Adrenal gland (tissue), 19 donors: ENCODE measurements at places on chromosomes 13 and 19. TPM values are rescaled to one million over a fixed set of nuclear protein-coding genes. Genes with fewer than 3 reads are reported as not detected.
A peak's percentile ranks its signal among the peaks of the same experiment; 100 is the strongest.

UBAC2 gene
- 46.3 TPM for polyA plus RNA-seq

NXNL1 gene
- polyA plus RNA-seq: 4.8 TPM

ILF3 gene
- 219 TPM for polyA plus RNA-seq

MISP gene
- 0.08 TPM for polyA plus RNA-seq

SLAIN1 gene
- 5.5 TPM for polyA plus RNA-seq

- no peak for DNase-seq
Observed at GRCh38 chr13:30881191-30881651, 24.9 kb upstream of the MEDAG start.

GRCh38 chr13:35876601-35877000, 254.6 kb downstream of the DCLK1 start:
- DNase-seq: no peak

- no peak for DNase-seq
Observed at GRCh38 chr19:36267061-36267845, 52.3 kb downstream of the ZNF146 start.

DNA sequence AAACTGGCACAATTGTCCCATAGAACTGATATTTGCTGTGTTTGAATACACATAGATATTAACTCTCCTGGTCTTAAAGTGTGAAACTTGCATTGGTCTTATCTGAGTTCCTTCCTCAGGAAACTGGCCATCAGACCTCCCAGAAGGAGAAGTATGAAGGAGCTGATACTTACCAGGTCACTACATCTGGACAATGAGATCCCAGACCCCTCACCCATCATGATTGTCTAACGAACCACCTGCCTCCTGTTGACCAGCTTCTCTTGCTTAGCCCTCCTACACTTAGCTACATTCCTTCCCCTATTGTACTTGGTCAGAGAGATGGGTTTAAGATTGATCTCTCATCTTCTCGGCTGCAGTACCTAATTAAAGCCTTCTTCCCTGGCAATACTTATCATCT, 413.3 kb downstream of the KCTD12 start:
- DNase-seq: no peak

GRCh38 chr19:5407356-5407755, 47.9 kb upstream of the ZNRF4 start:
- DNase-seq: no peak

DNA sequence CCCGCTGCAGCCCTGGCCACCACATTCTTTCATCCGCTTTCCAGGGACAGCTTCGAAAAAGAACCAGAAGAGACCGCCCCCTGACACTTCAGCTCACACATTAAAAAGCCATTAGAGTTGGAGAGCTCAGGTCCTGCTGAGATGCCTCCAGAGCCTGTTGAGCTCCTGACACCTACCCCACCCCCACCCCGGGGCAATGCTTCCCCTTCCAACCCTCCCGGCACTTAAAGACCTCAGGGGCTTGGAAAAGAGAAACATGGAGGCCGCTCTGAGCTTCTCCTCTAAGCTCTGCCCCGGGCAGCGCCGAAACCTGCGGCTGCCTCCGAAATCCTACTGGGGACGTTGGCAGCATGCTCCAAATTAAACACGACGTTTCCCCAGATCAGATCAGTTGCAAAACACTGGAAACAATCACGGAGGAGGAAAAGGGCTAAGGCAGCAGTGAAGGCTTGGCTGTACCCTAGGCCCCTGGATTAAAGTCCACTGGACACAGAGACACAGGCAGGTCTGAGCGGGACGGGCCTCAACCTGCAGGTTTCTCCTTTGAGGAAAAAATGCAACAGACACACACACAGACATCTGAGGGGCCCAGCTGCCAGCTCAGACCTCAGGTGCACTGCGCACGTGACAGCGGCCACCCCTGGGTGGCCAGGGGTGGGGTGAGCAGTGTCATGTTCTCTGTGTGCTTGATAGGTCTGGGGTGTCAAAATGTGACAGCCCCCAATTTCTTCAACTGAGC, 9.6 kb downstream of the SH3GL1 start:
- DNase-seq: peak; percentile 24

GRCh38 chr13:28618230-28618994, 40.5 kb upstream of the POMP start:
- no peak for DNase-seq

DNA sequence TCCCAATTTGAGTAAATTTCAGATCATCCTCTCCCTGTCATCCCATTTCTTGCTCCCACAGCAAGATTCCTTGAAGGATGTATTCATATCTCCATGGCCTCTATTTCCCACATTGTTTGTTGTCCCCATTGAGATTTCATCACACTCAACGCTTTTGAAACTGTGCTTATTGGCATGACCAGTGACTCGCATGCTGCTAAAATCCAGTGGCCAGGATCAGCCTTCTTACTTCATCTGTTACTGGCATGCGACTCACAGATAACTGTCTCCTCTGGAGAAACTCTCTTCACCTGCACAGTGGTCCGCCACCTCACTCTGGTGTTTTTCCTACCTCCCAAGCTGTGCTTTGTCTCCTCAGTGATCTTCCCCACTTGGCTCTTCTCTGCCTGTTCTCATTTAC, 95.8 kb downstream of the WASF3 start:
- no peak for DNase-seq

- no peak for DNase-seq
Observed at GRCh38 chr13:95704510-95704909, 27.6 kb downstream of the DNAJC3 start.

DNA sequence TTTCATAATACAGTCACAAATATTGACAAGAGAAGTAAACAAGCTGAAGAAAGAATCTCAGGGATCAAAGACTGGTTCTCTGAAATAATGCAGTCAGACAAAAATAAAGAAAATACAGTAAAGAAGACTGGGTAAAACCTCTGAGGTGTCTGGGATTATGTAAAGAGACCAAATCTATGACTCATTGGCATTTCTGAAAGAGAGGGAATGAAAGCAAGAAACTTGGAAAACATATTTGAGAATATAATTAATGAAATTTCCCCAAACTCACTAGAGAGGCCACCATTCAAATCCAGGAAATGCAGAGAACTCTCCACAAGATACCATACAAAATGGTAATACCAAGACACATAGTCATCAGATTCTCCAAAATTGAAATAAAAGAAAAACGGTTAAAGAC, 53.0 kb upstream of the GPC6 start:
- DNase-seq: no peak

DNA sequence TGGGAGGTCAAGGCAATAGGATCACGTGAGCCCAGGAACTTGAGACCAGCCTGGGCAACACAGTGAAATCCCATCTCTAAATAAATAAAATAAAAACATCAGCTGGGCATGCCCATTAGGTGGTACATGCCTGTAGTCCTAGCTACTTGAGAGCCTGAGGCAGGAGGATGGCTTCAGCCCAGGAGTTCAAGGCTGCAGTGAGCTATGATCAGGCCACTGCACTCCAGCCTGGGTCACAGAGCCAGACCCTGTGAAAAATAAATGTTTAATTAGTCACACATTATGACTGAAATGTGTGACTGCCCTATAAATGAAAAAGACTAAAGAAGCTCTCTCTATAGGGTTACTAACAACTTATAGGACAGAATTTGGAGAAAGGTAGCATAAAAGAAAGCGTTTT, 37.7 kb downstream of the USP12 start:
- DNase-seq: no peak

- DNase-seq: no peak
Observed at GRCh38 chr13:98327371-98328270, 150.6 kb upstream of the RNF113B start.

DNA sequence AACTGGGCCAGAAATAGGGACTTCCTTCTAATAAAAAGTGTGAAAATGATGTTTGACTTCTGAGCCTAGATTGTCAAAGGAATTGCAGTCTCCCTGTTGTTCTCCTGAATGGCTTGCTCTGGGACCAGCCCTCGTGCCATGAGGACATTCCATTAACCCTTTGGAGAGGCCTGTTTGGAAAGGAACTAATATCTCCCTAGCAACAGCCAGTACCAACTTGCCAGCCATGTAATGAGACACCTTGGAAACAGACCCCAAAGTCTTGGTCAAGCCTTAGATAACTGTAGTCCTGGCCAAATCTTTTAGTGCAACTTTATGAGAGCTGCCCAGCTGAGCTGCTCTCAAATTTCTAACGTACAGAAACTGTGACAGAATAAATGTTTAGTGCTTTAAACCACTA, 8.2 kb upstream of the SIAH3 start:
- no peak for DNase-seq

DNA sequence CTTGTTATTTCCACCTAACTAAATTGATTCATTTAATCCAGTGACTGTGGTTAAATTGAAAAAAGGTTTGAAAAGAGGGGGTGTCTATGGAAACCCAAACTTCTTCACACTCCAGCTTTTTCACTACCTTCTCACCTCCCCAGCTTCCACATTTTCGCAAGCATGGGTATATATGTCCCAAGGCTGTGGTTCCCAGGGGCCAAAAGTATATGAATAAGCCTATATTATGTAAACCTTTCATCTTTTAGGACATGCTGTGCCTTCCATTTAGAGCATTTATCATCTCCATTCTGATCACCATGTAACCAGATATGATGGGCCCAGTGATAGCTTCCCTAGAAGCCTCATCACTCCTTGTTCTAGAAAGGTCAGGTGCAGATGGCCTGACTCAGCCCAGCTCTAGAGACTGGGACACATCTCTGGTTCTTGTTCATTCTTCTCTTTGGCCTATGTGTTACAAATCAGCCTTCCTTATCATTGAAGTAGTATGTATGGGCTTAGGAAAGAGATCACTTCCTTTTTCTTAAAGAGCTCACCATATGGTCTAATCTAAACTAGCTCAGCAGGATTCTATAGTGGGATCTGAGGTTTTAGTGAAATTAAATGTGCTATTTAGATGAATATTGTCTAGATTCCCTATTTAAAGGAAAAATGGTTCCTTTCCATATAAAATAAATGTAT, 19.5 kb upstream of the ARL11 start:
- DNase-seq: no peak

- no peak for DNase-seq
Observed at GRCh38 chr13:25864116-25864515, 187.7 kb downstream of the SHISA2 start.

DNA sequence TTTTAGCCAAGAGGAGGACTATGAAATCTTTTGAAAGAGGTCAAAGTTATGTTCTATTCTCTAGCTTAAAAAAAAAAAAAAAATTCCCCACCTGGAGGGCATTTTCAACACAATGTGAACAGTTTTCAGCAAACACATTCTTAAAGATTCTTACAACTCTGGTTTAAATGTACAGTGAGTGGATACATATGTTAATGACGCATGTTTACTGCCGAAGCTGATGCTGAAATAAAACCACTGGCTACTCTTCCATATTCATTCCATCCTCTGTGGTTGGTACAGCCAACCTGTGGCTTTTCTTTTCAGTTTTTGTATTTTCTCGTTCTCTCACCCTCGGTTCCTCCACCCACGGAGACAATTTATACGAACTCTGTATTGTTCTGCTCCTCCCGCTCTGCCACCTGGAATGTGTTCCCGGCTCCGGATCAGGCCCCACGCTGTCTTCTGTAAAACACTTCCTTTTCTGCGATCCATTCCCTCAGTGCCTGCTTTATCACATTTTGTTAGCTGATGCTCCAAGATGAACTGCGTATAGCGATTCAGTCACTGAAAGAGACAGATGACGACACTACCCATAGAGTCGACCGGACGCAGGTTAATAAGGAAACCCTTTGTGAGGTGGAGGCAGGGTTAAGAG, 466.4 kb upstream of the ARGLU1 start:
- DNase-seq: no peak

DNA sequence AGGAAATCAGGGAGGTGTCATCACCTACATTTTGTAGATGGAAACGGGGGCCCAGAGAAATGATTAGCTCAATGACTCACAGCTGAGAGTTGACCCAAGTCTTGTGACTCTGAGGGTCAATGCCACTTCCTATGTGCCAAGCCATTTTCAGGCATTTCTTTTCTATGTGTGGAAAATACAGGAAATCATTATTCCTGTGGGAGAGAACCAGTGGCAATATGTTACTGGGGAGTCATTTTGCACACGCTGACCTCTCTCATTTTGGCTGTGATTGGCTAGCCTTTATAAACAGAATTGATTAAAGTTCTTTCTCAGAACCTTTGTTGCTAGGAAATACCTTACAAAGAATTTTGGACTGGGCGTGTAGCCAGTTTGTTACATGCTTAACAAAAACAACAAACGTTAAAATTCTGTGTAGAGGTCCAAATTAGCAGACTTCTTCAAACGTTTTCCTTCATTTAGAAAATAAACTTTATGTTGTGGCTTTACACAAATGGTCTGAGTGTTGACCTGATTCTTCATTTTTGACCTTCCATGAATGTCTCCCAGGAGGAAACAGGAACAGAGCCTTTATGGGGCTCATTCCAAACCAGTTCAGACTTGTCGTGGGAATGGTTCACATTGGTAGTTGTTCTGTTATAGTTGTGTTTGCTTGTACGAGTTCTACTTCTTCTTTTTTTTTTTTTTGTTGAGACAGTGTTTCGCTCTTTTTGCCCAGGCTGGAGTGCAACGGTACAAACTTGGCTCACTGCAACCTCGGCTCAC, 11.4 kb downstream of the PCCA start:
- DNase-seq: peak; percentile 84

GRCh38 chr19:32053861-32054260, 291.5 kb upstream of the ZNF507 start:
- DNase-seq: no peak

- DNase-seq: no peak
Observed at GRCh38 chr13:50677687-50678463, 165.6 kb downstream of the DLEU7 start.

DNA sequence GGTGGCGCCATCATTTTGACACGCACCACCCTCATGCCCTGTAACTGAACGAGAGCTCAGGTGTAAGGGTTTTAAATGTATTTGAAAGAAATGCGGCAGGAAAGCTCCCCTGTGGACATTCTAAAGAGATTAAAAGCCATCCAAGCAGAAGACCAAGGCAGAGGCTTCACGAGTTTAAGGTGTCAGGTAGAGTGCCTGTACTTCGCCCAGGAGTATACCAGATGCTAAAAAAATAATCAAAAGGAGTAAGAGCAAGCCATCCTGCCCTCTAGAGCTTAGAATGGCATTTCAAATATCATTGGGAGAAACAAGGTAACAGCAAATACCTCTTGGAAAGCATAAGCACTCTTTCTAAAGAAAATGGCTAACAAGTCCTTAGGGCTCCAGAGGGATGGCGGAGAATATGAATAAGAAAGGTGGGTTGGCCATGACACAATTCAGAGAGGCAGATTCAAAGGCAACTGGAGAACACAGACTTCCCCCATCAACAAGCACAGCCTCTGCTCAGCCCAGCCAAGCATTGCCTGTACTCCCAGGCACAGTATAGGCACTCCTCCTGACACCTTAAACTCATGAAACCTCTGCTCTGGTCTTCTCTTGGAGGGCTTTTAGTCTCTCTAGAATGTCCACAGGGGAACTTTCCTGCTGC, 447.6 kb downstream of the SUCLA2 start:
- no peak for DNase-seq

- no peak for DNase-seq
Observed at GRCh38 chr13:113432506-113433270, 20.6 kb downstream of the ADPRHL1 start.
